Endothelial cell of coronary artery (primary cell): ENCODE measurements at places on chromosomes 1 and 21. TPM values are rescaled to one million over a fixed set of nuclear protein-coding genes. Genes with fewer than 3 reads are reported as not detected.

Gene HUNK
- not detected in 2 replicates for total RNA-seq

Gene SYT11
- total RNA-seq = 29.9 and 30.9 TPM in 2 replicates

Gene FCRL1
- not detected in 2 replicates for total RNA-seq

Gene ATP6V1G3
- not detected in 2 replicates for total RNA-seq

Gene TOMM20
- 69.9 and 83.4 TPM in 2 replicates for total RNA-seq

Gene FAM229A
- total RNA-seq = 0.81 and 1.6 TPM in 2 replicates

Gene HSPB7
- total RNA-seq = 0.38 TPM in 1 of 2 replicates, not detected in the other

Gene CHIT1
- total RNA-seq = not detected in 2 replicates

Gene APOBEC4
- total RNA-seq = not detected in 2 replicates
